ENCODE measurements at places on chromosomes 3 and 15.

DNA sequence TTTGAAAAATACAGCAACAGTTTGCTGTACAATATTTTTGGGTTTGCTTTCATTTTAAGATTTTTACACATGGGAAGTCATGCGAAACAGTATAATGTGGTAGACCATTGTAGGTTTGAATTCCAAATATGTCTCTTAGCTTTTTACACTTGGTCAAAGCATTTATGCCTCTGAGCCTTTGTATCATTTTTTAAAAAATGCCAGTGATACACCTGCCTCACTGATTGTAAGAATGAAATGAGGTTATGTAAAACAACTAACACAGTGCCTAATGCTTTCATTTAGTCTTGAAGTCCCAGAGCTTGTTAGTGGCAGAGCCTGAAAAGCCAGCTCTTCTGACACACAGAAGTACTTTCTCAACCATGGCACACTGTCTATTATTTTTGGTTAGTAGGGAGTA lies 202.0 kb downstream of the UBE2E2 start:
- DNase-seq, result peak; percentile 7

DNA sequence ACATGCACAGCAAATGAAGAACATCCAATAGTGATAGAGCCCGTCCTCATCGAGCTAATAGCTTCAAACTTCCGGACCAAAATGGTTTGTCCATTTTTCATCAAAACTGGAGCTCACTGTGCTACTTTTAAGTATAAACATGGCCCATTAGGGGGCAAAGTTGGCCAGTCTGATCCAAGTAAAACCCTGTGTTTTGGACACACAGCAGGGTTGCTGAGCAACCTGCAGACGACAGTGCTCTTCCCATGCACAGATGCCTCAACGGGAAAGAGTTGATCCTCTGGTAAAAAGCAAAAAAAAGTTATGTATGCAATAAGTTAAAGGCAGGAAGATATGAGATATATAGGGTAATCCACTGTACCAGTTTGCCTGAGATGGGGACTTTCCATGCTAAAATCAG lies 244.0 kb upstream of the THBS1 start:
- no peak for DNase-seq

GRCh38 chr15:84983711-84984110 lies 2.1 kb downstream of the PDE8A start:
- DNase-seq, result no peak

GRCh38 chr3:16897254-16897926 lies 12.6 kb downstream of the PLCL2 start:
- no peak for DNase-seq

- no peak for DNase-seq
These were observed 118.5 kb downstream of the MYLK start for GRCh38 chr3:123765475-123766128.

GRCh38 chr15:62491642-62492041 lies 326.6 kb upstream of the C2CD4B start:
- DNase-seq, result no peak

- no peak for DNase-seq
These were observed 156.9 kb upstream of the PRICKLE2 start for GRCh38 chr3:64382153-64382552.

GRCh38 chr3:44894485-44894884 lies 20.1 kb downstream of the TGM4 start:
- no peak for DNase-seq

DNA sequence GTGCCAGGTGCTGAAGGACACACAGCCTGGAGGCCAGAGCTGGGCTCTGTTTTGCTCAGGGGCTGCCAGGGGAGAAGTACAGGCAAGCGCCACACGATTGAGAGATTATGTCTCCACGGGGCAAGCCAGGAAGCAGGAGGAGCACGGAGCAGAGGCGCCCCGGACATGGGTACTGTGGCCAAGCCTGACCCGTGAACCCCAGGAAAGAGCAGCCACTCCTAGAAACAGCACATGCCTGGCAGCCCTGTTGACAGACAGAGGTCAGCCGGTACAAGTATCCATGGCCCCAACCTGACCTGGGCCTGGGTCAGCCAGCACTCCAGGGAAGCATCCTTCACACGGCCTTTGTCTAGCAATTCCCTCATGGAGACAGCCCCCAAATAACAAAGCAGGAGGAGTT lies 89.4 kb downstream of the ADAMTS17 start:
- DNase-seq, result no peak

GRCh38 chr3:122403489-122403888 lies 12.4 kb downstream of the WDR5B start:
- DNase-seq, result no peak

- no peak for DNase-seq
These were observed 92.8 kb upstream of the TGFBR2 start for GRCh38 chr3:30513374-30514152.

- DNase-seq, result no peak
These were observed 39.3 kb downstream of the FGF7 start for GRCh38 chr15:49462232-49462844.

- DNase-seq, result no peak
These were observed 7.7 kb downstream of the SORD start for GRCh38 chr15:45030743-45031142.

- DNase-seq, result no peak
These were observed 381.2 kb downstream of the RSL24D1 start for GRCh38 chr15:54815556-54815955.

- no peak for DNase-seq
These were observed 204.1 kb downstream of the CNTN3 start for GRCh38 chr3:74410276-74410941.

- peak; percentile 27 for DNase-seq
These were observed 40.2 kb upstream of the UBE2E2 start for GRCh38 chr3:23162934-23163333.

DNA sequence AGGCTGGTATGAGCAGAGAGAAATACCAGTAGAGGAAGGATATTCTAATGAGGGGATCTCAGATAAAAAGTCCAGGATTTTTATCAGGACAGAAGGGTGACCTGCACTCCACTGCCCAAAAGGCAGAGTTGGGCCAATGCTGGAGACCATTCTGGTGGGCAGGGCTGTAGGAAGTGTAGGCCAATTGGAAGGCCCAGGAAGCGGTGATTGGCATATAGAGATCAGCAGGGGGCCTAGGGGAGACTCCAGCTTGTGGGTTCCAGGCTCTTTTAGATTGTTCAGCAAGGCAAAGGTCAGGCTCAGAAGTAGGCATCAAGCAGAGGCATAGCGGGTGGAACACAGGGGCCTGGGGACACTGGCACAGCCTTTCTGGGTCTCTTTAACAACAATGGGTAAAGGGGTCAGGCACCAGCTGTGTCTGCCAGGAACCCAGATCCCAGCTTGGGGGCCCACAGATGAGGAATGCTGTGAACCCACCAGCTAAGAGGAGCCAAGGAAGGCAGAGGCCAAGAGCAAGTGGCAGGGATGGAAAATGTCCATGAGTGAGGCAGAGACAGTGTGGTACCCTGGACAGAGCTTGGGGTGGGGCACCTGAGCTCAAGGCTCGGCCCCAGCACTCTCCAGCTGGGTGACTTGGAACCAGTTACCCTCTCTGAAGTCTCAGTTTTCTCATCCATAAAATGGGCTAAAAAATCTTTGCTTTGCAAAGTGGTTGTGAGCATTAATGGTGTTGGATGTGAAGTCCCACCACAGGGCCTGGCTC lies 27.0 kb upstream of the RASGRF1 start:
- no peak for DNase-seq

DNA sequence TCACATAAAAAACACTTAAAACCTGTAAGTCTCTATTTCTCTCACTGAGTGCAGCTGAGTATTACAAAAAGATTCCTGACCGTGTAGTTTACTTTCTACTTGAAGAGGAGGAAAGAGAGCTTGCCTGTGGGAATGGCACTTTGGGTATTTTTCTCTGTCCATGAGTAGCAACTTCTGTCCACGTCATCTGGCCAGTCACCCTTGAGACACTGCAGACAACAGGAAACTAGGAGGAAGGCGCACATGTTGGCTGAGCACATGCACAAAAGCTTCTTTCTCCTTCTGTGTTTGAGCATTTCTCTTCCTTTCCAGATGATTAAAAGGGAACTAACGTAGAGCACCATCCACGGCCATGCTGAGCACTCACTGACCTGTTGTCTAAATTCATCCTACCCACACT lies 19.7 kb downstream of the STARD5 start:
- DNase-seq, result no peak

DNA sequence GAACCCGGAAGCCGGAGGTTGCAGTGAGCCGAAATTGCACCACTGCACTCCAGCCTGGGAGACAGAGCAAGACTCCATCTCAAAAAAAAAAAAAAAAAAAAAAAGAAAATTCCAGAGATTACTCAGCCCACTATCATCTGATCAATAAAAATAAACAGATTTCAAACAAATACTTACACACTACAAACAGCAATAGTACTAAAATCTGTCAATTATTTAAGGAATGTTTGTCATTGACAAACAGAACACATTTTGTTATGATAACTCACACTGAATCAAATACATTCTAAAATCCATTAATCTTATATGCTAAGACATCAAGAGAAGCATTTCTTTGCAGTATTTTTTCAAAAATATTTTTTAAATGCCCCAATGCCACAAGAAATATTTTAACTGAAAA lies 7.6 kb downstream of the MYO9A start:
- no peak for DNase-seq

DNA sequence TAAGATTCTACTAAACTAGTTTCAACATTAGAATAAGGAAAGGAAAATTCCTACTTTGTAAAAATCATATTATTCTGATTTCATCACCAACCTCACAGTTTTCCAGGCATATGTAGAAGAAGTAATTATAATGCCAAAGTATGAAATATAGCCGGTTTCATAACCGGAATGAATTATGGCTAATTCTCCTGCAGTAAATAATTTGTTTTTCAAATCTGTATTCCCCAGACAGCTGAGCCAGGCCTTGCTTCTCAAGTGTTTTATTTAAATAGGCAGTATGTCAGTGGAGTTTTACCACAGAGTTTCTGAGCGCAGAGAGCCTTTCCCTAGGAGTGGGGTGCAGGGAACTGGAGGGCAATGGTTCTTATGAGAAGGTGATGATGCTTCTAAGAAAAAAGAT lies 8.7 kb upstream of the CPA3 start:
- DNase-seq, result no peak

DNA sequence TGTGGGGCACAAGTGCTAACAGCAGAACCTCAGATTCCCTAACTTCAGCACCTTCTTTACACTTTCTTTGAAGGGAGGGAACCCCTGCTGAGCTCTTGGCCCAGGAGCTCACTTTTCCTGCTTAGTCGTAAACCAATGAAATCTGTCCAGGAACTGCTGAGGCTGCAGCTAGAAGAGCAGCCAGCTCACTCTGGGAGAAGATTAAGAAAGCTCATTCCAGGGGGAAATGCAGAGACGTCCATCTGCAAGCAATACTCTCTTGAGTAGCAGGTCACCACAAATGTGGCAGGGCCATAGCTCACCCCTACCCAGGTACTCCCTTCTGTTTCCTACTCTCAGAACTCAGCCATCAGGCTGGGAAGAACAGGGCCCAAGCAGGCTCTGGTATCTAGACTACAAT lies 103.3 kb downstream of the WDR76 start:
- DNase-seq, result no peak

- DNase-seq, result no peak
These were observed 103.5 kb downstream of the MITF start for GRCh38 chr3:69842789-69843188.

DNA sequence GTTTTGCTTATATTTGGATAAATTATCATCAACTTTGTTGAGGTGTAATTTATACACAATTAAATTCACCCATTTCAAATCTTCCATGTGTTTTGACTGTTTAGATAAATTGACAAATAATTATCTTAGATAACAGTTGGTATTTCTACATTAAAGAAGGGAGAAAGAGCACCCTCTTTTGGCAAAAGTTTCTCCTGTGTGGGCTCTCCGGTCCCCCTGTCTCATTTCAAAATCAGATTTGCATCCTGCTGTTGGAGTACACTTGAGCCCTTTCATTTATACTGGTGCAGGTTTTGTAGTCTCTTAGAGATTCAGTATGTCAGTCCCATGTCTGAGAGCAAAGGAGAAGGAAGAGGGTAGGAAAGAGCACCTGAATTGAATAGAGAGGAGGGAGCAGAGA lies 49.4 kb downstream of the NKIRAS1 start:
- DNase-seq, result no peak

GRCh38 chr3:196804773-196805172 lies 62.9 kb upstream of the SENP5 start:
- DNase-seq, result no peak

DNA sequence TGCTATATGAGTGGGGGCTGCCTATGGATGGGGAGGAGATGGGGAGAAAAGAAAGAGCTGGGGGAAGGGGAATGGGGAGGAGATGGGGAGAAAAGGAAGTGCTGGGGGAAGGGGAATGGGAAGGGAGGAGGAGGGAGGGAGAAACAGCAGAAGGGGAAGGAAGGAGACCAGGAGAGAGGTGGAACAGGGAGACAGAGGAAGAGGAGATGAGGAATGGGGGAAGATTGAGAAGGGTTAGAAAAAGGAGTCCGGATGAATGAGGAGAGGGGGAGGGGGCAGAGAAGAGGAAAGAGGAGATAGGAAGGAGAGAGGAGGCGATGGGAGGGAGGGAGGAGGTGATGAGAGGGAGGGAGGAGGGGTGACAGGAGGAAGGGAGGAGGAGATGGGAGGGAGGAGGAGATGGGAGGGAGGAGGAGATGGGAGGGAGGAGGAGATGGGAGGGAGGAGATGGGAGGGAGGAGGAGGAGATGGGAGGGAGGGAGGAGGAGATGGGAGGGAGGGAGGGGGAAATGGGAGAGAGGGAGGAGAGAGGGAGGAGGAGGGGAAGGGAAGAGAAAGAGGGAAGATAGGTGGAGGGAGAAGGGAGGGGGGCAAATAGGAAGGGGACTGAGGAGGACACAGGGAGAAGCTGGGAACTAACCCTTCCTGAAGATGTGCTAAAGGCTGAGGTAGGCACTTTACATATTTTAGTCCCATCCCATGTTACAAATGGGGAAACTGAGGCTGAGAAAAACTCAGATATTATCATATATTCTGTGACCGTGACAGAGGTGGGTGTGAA lies 6.6 kb upstream of the BCL2L10 start:
- no peak for DNase-seq

DNA sequence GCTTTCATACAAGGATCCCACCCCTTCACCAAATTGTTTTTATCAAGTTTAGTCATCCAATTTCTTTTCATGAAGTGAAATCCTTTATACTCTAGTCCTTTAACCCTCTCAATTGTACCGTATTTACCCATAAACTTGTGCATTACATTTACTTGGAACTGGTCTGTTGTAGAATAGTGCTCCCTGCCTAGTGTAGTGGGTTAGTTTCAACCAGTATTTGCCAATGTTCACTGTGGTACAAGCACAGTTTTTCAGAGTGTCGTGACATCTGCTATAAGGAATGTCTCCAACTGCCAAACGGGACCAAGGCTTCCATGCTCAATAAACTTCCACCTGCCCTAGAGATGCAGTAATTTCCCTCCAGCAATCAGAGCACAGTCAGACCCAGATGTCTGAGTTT lies 211.9 kb downstream of the KCNAB1 start:
- no peak for DNase-seq

GRCh38 chr3:126676919-126677705 lies 22.2 kb upstream of the TXNRD3 start:
- no peak for DNase-seq
